Breast epithelium (tissue), 4 donors: ENCODE measurements at places on chromosomes 6 and 20.

DNA sequence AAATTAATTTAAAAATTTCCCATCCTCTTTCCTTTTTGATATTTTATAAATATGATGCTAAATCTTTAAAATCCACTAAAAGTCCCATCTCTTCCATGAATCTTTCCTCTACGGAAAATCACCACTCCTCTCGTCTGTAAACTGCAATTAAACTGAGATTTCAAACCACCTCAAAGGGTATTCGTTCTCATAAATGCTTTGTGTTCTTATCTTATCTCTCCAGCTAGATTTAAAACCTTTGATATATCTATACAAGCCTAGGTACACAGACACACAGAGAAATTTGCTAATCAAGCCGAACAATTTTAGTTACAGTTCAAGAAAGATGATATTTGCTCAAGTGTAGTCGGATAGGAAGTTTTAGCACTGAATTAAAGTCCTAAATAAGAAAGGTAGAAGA lies 214.6 kb upstream of the PRDM1 start:
- DNase-seq, result no peak

DNA sequence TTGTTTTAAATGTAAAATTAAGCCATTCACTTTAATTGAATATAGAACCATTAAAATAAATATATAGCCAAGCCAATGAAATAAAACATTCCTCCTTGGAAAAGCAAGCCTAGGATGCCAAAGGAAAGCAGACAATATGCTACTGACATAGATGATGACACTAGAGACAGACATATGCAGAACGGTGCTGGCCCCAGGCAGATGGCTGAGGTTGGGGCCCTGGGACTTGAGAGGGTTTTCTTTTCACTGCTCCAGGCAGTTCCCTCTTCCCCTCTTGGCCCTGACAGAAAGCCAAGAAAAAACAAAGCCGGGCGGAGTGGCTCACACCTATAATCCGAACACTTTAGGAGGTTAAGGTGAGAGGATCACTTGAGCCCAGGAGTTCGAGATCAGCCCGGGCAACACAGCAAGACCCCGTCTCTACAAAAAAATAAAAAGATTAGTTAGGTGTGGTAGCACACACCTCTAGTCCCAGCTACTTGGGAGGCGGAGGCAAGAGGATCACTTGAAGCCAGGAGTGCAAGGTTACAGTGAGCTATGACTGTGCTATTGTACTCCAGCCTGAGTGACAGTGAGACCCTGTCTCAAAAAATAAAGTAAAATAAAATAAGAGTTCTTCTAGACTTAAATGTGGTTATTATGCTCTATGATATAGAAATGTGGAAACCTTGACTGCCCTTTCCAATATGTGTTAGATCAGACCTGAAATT lies 31.2 kb downstream of the FASTKD5 start:
- DNase-seq, result no peak

DNA sequence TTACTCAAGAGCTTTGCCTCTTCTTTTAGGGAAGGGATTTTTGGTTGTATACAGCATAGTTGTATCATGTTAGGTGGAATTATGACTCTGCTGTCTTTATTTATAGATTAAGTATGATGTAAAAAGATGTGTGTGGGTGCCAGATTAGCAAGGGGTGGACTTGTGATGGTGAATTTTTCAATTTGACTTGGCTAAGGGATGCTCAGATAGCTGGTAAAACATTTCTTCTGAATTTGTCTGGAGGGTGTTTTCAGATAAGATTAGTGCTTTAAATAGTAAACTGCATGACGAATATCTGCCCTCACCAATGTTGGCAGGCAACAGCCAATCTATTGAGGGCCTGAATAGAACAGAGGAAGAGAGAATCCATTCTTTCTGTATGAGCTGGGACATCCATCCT lies 173.3 kb upstream of the TNFAIP3 start:
- no peak for DNase-seq

- no peak for DNase-seq
These were observed 475.2 kb downstream of the PTPRT start for GRCh38 chr20:42714298-42715141.
